Mesenteric fat pad (tissue), 1 donor: ENCODE measurements at places on chromosomes 5 and 9. TPM values are rescaled to one million over a fixed set of nuclear protein-coding genes. Genes with fewer than 3 reads are reported as not detected.

The IL13 gene
- total RNA-seq: not detected

- DNase-seq: no peak
These were observed 54.0 kb downstream of the C5orf15 start for GRCh38 chr5:133914434-133914833.

The NEURL1B gene
- total RNA-seq: 35.8 TPM

DNA sequence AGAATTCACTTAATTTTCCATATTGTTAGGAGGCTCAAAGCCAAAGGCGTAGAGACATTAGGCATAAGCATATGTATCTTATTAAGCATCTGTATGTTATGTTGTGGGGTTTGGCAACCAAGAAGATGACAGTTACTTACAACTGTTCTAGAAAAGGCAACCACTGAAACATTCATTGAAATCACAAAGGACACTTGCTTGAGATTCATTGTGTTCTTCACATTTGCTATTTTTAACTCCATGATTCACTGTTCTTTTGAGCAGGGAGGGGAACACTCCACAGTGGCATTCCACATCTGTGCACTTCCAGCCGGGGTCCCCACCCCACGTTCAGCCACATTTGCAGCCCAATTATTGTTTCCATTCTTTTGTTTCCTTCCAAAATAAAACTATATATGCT lies 107.1 kb downstream of the PALM2AKAP2 start:
- DNase-seq: no peak

GRCh38 chr9:19378164-19378563 lies 1.9 kb downstream of the RPS6 start:
- no peak for DNase-seq

- DNase-seq: no peak
These were observed 14.2 kb downstream of the TCERG1 start for GRCh38 chr5:146461319-146461718.
